Activated CD4-positive, alpha-beta T cell treated with anti-CD3 and anti-CD28 coated beads, Interleukin-2, amount 50 U/mL, for 4 hours (primary cell): ENCODE measurements at places on chromosomes 5 and 9.

- DNase-seq = no peak
These were observed 743.7 kb upstream of the GRAMD2B start for GRCh38 chr5:125679522-125679921.

DNA sequence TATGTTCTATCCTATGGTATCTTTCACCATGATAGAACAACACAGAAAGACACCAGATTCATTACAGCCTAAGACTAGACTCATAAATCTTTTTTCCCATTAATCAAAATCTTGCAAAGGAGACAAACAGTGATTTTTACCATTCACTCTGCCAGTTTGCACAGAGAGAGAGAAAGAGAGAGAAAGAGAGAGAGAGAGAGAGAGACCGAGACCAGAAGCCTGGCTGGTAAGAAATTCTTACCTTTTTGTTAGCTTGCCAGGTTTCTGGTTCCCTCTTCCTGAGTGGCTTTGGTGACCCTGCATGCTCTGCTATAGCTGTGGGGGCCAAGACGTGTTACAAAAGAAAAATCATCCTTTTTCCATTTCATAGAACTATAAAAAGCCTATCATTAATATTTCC lies 18.6 kb downstream of the TMEM161B start:
- DNase-seq = no peak

GRCh38 chr5:148788636-148789035 lies 37.8 kb upstream of the ADRB2 start:
- DNase-seq = no peak

DNA sequence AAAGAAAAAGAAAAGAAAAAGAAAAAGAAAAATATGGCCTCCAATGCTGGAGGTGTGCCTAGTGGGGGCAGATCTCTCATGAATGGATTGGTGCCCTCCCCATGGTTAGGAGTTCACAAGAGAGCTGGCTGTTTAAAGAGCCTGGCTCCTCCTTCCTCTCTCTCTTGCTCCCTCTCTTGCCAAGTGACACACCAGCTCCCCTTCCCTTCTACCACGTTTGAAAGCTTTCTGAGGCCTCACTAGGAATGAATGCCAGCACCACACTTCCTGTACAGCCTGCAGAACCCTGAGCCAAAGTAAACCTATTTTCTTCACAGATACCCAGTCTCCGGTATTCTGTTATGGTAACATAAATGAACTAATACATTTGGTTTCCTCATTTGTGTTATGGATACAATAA lies 14.4 kb upstream of the GALNT10 start:
- DNase-seq = no peak

GRCh38 chr9:20551236-20551635 lies 71.1 kb downstream of the MLLT3 start:
- DNase-seq = no peak

DNA sequence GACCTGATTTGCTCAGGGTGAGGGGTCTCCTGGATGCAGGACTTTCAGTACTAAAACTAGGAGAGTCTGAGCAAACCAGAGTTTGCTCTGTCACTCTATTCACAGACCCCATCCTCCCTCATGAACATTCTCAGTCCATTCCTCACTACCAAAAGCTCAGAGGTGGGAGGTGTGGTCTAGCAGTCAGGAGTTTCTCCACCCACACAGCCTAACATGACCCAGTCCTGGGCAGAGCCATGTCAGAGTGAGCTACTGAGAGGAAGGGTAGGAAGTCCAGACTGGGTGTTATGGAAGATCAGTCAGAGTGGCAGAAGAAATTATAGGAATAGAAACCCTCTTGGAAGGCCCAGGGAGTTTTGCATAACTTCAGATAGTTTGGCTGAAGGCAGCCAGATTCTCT lies 113.3 kb upstream of the GRAMD2B start:
- no peak for DNase-seq

DNA sequence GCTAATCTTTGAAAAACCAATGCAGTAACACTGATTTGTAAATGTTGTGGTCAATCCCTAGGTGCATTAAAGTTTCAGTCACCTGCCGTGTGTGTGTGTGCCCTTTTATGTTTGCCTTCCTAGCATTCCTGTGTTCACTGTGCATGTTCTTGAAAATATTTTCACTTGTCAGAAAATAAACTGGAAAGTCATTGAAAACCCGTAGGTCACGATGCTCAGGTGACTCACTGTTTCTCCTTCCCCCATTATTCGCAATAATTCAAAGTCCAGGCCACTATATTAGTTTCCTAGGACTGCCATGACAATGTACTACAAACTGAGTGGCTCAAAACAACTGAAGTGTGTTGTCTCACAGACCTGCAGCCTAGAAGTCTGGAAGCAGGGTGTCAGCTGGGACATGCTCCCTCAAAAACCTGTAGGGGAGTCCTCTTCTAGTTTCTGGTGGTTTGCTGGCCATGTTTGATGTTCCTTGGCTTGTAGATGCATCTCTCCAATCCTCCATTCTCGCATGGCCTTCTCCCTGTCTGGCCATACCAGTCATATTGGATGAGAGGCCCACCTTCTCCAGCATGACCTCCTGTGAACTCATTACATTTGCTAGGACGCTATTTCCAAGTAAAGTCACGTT lies 29.3 kb downstream of the MARVELD2 start:
- DNase-seq = no peak

- no peak for DNase-seq
These were observed 28.2 kb downstream of the CNOT6 start for GRCh38 chr5:180522330-180522729.

DNA sequence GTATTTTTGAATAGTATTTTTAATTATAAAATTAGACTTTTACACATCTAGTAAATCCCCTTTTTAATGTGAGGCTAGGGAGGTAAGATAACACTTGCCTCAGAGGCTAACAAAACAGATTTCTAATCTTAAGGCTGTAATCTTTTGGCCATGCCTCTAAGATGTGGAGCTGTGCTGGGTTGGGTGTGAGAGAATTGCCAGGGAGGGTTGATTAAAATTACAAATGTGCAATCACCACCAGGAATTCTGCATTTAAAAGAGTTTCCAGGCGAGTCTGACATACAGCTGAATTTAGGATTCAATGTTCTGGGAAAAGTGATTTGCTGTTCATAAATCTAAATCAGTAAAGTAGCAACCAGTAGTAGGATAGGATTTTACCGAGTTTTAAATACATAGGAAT lies 73.3 kb downstream of the NUDT12 start:
- no peak for DNase-seq

DNA sequence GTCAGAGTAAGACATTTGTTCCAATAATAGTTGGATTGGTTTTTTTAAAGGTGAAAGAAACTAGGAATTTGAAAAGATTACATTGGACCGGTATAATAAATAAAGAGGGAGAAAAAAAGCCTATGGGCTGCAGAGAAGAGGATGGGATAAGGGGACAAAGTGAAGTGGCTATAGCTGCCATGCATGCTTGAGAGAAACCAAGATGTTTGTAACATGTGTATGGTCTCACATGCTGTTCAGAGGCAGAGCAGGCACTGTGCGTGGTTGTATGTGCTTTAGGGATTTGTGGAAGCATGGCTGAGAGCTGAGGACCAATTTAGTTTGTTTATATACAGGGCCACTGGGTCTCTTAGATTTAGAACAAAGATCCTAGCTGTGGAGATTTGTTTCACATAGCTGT lies 32.7 kb downstream of the LNPEP start:
- DNase-seq = no peak

- DNase-seq = no peak
These were observed 1277.5 kb downstream of the EFNA5 start for GRCh38 chr5:106393276-106393675.

GRCh38 chr5:166370928-166371690 lies 1920.3 kb upstream of the WWC1 start:
- no peak for DNase-seq

DNA sequence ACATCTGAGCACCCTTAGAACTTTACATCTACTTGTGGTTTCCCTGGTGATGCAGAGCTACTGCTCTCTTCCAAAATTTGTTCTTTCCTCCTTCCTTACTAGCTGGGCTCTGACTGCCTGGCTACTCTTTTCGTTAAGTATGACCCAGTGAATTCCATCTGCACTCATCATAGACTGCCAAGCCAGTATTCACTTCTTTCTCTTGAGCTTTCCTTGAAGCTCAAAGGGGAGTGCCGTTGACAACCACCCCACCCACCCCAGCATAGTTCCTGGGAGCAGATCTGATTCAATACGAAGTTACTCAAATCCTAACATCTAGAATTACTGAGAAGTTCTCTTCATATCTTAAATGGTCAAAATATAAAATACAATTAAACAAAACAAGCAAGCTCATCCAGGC lies 190.5 kb downstream of the ADAMTS12 start:
- no peak for DNase-seq

DNA sequence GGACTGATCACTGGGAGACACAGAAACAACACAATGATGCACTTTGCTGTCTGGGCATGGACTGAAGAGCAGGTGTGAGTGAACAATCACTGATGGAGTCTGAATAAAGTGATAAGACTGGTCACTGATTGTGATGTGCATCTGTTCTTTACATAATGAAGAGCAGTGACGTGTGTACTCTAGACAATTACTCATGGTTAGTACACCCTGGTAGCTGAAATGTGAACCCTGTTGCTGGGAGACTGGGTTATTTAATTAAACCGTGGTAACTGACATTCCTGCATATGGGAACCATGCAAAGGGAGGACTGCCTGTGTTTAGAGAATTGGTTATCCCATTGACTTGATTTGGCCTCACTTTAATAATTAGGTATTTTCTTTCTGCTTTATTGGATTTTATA lies 202.9 kb downstream of the NR2F1-AS1 start:
- DNase-seq = no peak

DNA sequence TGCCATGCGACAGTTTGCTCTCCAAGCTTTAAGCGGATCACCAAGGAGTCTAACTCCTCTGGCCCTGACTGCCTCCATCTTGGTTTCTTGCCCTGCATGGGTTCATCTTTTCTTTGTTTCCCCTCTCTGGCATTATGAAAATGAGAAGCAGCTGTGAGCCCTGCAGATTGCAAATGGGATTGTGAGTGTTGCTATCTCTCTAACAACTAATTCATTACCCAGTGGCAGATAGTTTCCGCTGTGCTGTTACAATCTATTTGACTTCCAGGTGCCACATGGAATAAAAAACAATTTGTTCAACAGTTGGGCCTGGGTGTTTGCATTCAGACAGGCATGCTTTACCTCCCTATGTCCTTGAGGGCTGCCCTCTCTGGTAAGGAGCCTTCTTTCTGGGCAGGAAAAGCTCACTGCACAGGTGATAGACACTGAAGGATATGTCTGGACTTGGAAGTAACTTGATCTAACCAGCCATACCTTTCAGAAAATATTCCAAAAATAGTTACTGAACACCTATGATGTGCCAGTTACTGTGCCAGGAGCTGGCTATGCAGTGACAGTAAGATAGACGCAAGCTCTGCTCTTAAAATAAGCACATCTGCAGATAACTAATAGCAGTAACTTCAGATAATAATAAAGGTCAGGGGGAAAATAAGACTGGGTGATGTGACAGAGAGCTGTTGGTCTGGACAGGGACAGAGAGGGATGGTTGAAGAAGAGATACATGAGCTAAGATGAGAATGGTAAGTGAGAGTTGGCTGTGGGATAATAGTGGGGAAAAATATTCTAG lies 40.1 kb downstream of the GRIA1 start:
- DNase-seq = no peak
